IPS DF 6.9 (cell line): ENCODE measurements at places on chromosomes 7 and 10.

DNA sequence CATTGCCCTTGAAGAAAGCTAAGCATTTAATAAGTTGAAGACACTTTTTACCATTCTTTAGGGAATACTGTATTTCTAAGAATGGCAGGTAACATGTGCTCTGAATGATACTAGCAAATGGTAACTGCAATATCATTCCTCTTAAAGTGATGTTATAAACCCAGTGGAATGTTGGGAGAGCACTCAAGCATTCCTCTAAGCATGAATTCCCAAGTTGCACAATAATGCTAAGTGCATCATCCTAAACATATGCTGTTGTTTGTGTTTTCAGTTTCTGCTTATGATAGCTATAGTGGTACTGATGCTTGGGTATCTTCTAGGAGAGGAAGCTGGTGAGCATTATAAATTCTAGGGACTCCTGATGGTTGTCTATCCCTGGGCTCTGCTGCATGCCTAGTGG, 673.9 kb downstream of the PHTF2 start:
- no peak for DNase-seq

DNA sequence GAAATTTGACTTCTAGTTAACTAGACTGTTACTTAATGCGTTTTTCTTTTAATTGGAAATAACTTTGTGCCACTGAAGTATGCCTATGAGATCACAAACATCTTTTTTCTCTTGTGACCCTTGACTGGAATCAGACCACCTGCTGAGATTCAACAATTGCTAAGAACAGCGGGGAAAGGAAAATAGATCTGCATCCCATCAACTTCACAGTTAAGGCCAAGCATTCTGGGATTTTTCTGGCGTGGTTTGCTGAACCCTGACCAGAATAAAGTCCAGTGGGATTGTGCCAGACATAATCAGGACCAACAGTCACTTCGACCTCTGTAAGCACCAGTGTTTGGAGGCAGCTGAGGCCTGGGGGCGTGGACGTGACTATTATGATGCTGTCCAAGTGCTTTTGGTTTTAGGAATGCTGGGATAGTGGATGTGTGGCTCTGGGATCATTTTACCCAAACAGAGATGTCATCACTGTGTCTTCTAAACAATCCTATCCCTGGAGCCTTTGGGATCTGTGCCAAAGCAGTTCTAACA, 373.3 kb upstream of the PRKCQ start:
- no peak for DNase-seq

GRCh38 chr10:14535457-14536130, 204.9 kb upstream of the FRMD4A start:
- no peak for DNase-seq

DNA sequence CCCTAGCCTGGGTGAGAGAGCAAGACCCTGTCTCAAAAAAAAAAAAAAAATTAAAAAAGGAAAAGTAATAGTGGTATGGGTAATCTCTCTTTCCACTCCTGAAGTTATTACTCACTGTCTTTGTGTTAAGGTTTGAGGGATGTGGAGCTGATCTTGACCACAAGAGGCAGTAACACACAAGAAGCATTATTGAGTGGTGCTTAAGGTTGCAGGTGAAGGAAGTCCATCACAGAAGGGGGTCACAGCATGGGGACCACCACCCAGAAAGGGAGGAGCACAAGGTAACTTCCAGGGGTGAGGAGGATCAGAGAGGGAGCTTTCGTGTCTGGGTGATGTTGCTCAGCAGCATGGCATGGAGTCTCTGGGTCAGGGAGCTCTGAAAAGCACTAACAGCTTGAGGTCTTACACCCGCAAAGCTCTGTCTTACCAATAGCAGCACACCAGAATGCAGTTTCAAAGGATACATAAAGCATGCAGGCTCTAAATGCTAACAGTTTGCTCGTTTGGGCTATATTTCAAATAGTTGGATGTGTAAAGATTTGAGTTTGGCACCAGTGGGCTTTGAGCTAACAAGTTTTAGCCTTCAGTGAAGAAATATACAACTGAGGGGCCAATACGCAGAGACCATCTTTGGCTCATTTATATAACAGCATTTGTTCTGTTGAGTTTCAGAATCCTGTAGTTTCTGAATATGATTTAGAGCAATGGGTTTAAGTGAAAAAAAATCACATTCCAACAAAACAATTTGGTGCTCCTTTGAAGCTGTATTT, 100.4 kb upstream of the DNAJC1 start:
- DNase-seq = no peak

DNA sequence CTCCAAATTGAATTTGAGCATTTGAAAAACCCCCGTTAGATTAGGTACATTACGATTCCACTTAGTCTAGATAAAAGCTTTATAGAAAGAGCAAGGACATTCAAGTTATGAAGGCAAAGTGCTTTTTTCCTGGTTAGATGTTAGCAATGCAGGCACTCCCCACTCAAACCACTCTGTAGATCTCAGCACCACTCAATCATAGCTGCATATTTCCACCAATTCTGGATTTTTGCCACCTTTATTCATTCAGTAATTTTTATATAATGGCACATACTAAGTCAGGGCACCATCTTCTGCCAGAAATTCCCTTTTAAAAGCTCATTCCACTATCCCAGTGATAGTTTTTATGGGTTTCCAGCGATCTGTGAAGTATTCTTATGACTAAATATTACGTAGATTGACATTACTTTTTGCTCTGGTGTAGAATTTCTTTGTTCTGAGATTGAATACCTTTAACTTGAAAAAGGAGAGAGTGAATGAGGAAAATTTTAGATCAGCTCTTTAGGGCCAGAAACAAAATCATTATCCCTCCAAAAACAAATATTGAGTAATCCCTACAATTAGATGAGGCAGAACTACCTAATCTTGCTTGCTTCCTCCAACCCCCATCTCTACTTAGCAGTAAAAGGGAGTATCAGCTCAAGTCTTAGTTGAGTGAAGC, 51.6 kb downstream of the RNLS start:
- DNase-seq = no peak

DNA sequence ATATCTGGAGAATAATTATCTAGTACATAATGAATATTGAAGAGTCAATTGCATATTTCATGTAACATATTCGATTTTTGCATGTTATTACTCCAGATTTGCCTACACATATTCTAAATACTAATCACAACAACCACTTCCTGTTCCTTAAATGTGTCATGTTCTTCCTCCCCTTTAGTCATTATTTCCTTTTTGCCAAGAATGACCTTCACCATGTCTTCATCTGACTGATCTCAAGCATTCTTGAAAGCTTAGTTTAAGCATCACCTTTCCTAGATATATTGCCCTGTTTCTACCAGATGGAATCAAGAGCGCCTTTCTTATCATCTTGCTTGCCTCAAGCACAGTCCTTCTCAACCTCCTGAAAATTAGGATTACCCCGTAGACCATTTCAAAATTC, 23.5 kb upstream of the MEOX2 start:
- DNase-seq = no peak

- DNase-seq = no peak
These were observed 127.5 kb downstream of the DNAJB6 start for GRCh38 chr7:157464111-157464970.

- no peak for DNase-seq
These were observed 63.2 kb downstream of the NHLRC2 start for GRCh38 chr10:113917636-113918035.

DNA sequence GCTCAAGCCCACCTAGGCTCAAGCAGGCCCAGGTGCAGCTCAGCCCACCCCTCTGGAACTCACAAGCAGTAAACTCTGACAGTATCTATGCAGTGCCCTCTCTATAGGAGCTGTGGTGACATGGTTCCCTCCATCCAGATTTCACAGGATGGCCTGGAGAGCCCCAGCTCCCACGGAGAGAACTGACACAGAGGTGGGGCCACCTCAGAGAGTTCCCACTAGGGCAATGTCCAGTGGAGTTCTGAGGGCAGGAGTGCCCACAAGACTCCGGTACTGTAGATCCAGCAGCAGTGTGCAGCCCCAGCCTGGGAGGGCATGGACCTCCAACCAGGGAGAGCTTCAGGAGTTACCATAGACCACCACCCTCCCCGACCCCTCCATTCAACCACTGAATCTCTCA, 37.3 kb upstream of the CNPY1 start:
- DNase-seq = no peak

- DNase-seq = no peak
These were observed 21.6 kb downstream of the SVIL start for GRCh38 chr10:29613196-29613595.

DNA sequence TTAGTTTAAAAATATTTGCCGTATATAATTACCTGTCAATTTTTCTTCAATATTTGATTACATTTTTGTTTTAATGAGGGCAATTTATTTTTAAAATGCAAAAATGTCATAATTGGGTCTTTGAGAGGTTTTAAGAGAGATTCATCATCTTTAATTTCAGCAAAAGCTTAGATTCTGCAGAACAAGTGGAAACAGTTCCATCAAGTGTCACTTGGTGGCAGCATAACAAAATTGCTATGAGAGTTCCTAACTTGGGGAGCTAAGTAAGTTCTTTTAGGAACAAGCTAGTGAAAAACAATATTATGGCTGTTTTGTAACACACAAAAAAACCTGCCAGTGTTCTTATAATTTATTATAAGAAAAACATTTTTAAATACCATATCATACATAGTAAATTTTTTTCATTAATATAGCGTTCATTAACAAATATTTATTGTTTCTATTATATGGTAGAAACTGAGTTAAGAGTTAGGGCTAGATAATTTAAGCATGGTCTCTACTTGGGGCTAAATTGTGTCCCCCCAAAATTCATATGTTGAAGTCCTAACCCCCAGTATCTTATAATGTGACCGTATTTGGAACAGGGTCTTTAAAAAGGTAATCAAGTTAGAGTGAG, 155.2 kb downstream of the MAGI2 start:
- DNase-seq = no peak

GRCh38 chr7:8068892-8069686, 100.5 kb downstream of the GLCCI1 start:
- DNase-seq = no peak

- DNase-seq = no peak
These were observed 32.0 kb downstream of the SNX8 start for GRCh38 chr7:2282185-2282751.

GRCh38 chr10:117627561-117627960, 85.0 kb downstream of the EMX2 start:
- no peak for DNase-seq

DNA sequence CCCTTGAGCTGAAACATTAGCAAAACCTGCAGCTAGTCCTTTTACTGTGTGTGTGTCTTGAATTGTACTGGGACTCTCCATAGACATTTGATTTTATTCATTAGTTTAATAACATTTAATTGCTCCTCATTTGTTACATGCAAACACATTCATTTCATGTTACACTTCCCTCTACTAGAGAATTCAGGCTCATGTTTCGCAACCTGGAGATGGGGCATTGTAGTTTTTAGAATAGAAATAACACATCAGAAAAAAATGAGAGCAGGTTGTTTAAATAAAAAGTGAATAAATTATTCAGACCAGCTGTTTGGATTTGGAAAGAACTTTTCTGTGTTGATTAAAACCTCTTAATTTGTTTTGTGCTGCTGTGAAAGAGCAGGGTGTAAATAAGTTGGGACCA, 243.9 kb downstream of the ETV1 start:
- DNase-seq = no peak

GRCh38 chr7:117395743-117396142, 31.6 kb downstream of the ASZ1 start:
- no peak for DNase-seq

DNA sequence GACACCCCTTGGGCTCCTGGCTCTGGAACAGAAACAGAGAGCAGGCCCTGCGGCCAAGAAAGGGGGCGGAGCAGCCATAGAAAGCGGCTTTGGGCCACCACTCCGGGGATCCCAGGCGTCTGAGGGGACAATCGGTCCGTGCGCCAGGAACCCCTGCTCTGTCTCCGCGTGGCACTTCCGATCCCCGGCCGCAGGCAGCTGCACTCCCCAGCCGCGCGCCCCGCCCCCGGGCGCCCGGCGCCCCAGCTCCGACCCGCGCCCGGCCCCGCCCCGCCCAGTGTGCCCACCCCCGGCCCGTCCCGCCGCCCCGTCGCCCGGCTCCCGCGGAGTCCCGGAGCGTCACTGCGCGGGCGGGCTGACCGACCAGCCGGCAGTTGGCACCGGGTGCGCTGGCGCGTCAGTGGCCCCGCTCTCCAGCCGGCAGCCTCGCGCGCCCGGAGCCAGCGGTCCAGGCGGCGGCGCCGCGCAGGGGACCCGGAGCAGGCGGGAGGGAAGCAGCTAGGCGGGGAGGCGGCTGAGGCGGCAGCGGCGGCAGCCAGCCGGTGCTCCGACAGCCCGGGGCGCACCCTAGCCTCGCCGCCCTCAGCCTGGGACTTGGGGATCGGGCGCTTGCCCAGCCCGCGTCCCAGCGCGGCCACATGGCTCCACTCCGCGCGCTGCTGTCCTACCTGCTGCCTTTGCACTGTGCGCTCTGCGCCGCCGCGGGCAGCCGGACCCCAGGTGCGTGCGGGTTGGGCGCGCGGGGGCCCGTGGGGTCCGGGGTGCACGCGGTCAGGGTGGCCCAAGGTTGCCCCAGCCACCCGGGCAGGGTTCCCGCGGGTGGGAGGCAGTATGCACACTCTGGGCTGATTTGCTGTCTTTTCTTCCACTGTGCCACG, at the start of gene ADAMTS14:
ADAMTS14 (plus strand) TSS at position 342 of the 878 bp plus-strand sequence; CDS start at position 639, 297 bp downstream.
- no peak for DNase-seq

DNA sequence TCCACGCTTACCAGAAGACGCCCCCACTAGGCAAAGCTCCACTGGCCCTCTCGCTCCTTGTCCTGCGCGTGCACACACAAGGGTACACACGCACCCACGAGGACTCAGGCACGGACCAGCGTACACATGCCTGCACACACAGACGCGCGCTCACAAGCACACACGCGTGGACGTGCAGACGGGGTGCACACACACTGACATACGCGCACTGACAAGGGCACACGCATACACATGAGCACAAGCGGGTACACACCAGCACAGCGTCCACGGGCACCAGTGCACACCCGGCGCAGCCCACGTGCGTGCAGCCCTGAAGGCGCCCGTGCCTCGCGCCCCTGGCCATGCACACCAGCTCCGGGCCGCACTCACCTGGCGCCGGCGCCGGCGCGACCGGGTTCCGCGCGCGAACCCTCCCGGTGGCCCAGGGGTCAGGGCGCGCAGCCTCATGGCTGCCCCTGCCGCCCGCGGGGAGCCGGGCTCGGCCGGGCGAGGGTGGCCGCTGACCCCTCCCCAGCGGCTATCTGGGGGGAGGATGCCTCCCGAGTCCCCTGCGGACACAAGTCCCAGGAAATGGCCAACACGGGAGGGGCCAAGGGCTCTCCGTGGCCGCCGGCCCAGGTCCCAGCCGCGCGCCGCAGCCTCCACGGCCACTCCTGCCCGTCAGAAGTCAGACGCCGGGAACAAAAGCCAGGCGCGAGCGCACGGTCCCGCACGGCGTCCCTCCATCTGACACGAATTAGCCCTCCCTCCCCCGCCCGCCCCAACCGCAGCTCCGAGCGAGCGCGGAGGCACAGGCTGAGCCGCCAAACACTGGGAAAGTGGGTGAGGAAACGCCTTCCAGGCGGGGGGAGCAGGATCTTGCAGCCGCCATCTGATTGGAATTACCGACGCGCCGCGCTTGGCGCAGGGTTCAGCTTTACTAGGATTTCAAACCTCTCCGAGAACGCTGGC, 45.0 kb downstream of the TNS3 start:
- no peak for DNase-seq
